Mesenchymal stem cell (in vitro differentiated cells and primary cell): ENCODE measurements at places on chromosomes 4 and X.

DNA sequence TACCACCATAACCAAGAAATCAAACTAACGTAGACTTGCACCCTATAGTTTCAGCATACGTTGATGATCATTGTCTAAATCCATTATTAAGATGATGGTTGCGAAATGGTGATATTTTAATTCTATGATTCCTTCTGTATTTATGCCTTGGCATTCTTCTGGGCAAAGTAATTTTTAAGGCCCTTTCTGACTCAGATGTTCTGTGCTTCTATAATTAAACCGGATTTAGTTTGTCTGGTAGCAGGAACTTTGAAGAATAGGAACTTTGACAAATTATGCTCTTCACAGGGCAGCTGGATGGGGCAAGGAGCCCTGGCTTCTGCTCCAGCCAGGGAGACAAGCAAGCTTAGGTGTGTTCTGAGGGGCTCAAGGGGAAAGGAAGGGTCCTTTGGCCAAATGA is 23.8 kb upstream of the PLAC1 start:
- no peak for DNase-seq

DNA sequence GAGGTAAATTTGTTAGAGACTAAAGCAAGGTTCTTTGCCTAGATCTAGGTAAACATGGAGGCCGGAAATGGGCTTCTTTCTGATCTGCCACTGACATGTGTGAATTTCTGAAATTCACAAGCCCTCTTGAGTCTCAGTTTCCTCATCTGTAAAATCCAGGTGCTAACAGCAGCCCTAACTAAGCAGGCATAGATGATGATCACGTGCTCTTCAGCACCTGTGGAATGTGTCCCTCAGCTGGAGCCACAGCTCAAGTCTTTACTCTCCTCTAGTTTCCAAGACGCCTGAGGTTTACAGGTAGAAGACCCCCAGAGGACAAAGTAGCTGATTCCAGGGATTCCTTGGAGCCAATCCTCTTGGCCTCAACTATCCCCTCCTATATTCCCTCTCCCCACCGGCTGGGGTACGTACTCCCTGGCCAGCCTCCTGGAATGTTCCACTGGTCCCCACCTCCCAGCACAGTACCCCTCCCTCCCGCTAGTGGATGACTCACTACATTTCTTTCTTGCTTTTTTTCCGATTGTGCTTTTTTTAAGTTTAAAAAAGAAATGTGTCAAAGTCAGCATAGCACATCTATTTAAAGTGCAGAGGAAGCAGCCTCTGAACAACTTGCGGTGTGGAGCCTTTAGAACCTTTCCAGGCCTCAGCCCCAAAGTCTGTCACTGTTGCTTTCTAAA is 98.4 kb downstream of the PHKA2 start:
- peak; percentile 32 for DNase-seq

DNA sequence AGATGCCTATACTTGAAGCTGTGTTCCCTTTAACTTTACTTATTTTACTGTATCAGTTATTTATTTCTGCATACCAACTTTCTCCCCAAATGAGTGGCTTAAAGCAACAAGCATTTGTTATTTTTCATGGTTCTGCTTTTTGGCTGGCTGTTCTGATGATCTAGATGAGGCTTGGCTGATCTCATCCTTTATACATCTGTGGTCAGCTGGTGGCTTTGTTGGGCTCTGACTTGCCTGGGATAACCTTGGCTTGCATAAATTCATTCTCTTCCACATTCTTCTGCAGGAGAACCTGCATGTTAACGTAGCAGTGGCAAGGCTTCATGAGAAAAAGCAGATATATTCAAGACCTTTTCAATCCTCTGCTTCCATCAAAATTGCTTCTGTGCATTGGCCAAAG is 1317.6 kb downstream of the ADGRL3 start:
- DNase-seq = no peak

- no peak for DNase-seq
Measured at GRCh38 chrX:66017659-66018170, 22.2 kb downstream of the VSIG4 start.

DNA sequence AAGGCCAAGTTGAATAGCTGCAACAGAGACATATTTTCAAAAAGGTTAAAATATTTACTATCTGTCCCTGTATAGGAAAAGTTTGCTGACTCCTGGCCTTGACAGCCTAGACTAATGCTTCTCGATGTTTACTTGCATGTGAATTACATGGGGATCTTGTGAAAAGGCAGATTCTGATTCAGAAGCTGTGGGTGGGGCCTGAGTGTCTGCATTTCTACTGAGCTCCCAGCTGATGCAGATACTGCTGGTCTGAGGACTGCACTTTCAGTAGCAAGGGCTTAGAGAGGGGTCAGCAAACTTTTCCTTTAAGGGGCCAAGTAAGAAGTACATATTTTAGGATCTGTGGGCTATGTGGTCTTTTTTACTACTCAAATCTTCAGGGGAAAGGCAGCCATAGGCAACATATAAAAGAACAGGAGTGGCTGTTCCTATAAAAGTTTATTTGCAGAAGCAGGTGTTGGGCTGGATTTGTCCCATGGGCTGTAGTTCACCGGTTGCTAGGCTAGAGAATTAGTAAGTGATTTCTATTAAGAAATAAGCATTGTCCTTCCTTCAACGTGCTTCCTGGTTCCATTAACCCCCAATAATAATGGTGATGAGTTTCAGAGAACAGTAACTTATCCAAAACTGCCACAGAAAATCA is 97.2 kb upstream of the PDE5A start:
- peak; percentile 36 for DNase-seq

GRCh38 chr4:66014146-66014765 is 344.0 kb upstream of the EPHA5 start:
- DNase-seq = no peak

- DNase-seq = no peak
Measured at GRCh38 chrX:39774774-39775328, 322.9 kb downstream of the BCOR start.

DNA sequence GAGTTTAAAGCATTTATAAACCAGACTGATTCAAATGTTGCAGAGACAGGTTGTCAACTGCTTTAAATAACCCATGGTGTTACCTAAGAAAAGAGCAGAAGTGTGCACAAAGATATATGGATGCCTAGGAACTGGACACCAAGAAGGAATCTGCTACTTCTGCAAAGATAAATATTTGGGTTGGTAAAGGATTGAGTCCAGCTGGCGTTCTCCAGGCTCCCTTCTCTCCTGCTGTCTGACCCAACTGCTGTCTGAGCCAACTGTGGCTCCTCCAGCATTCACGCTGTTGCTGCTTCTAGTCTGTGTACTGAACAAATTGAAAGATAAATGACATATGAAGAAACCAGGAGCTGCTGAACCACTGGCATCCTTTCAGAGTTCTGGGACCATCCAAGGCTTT is 1167.8 kb upstream of the PRKX start:
- peak; percentile 54 for DNase-seq

- no peak for DNase-seq
Measured at GRCh38 chr4:306551-306961, 1.3 kb upstream of the ZNF732 start.

DNA sequence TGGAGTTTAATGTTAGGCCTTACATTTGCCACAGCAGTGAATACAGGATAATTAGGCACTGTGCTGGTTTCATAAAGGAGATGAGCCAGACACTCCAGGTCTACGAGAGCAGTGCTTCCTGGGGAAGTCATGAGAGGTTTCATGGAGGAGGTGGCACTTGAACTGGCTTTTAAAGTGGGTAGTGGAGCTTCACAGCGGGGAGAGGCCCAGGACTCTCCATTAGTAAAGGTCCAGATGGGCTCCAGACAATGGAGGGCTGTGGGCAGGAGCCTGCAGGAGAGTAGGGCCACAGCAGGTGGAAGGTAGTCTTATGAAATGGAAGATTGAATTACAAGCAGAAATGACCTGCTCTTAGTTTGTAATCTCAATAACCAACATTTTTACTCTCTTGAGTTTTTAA is 29.0 kb downstream of the CLDN22 start:
- no peak for DNase-seq

GRCh38 chr4:109290918-109291317 is 11.5 kb downstream of the COL25A1 start:
- no peak for DNase-seq

DNA sequence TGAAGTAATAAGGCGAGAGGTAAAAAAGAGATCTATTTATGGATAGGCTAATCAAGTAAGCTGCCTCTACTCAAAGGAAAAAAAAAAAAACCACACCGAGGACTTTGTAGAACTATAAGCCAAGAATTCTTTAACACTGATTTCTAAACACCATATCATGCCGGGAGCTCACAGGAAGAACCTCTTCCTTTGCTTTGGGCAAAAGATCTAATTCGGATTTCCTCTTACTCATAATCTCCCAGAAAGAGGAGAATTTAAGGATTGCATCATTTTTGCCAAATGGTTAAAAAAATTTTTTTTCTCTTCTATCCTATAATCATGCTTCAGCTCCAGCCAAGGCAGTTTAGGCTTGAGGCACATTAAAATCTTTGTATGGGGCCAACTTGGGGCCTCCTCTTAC is 95.5 kb downstream of the ZNF827 start:
- no peak for DNase-seq

- DNase-seq = no peak
Measured at GRCh38 chr4:187767158-187767557, 228.4 kb upstream of the ZFP42 start.

GRCh38 chr4:123874063-123874462 is 477.5 kb downstream of the SPRY1 start:
- DNase-seq = no peak

DNA sequence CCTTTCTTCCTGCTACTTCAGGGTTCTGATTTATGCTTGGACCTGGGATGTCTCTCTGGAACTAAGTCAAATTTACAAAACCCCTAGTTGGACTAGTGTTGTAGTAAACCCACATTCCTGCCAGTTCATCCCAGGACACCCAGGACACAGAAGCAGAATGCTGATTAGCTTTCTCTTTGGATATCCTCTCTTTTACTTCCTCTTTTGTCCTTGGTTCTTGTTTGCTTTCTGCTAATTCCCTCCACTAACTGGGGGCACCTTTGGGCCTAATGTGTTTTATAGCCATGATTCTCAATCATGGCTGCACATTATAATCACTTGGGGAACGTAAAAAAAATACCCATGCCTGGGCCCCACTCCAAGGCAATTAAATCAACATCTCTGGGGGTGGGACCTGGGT is 42.5 kb downstream of the LANCL3 start:
- DNase-seq = no peak

GRCh38 chrX:83509254-83509801 is 1.2 kb downstream of the POU3F4 start:
- no peak for DNase-seq

DNA sequence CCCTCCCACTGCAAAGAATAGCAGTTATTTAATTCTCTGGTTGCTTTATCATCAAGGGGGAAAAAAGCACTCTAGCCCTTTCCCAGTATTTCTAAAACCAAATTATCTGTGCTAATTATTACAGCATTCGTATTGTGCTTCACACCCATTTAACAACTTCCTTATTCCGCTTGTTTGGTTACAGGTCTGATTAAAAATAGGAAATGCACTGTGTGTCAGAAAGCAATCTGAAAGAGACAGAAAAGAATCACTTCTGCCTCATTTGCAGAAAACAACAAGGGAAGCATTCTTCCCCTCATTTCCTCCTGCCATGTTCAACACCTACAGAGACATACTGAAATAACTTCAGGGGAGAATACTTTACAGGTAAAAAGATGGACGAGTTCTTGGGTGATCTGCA is 114.9 kb upstream of the MAP3K15 start:
- no peak for DNase-seq

- DNase-seq = no peak
Measured at GRCh38 chr4:102501447-102501696, 213 bp downstream of the NFKB1 start.

- DNase-seq = no peak
Measured at GRCh38 chr4:139773560-139774318, 108.1 kb downstream of the MGST2 start.

DNA sequence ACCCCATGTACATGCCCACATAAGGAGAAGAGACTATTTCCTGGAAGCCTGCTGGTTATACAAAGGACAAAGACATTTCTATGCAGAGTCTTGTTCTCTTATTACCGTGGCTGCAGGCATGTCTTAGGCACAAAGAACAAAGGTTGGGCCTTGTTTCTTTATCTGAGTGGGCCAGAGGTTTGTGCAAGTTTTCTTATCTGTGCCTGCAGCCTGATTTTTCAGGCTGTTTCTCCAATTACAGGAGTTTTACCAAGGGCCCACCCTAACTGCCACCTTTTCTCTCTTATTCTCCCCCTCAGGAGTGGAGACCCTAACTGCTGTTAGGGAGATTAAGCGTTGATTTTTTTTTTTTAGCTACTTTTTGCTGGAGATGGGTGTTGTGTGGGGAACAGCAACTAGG is 3.5 kb downstream of the TENT5D start:
- no peak for DNase-seq

GRCh38 chr4:80956421-80956820 is 74.1 kb upstream of the BMP3 start:
- DNase-seq = no peak

DNA sequence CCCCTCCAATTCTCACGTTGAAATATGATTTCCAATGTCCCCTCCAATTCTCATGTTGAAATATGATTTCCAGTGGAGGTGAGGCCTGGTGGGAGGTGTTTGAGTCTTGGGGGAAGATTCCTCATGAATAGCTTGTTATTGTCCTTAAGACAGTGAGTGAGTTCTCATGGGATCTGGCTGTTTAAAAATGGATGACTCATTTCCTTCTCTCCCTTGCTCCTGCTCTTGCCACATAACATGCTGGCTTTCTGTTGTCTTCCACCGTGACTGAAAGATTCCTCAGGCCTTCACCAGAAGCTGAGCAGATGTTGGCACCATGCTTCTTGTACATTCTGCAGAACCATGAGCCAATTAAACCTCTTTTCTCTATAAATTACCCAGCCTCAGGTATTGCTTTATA is 346.8 kb upstream of the TECRL start:
- DNase-seq = peak; percentile 67

DNA sequence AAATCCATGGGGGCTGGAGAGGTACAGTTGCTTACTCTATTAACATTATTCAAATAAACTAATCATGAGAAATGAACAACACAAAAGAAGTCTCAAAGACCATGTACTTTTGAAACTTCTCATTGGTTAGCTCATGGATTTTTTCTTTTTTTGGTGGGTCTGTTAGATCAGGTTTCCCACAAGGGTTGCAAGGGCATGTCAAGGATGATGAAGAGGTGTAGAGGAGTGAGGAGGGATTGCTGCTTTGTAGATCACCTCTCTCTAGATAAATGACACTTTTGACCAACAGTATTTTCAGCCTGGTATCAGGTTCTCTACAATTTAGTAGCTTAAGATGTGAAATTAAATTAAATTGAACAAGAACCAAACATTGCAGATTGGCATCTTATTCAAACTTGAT is 417.9 kb upstream of the AGA start:
- no peak for DNase-seq

- DNase-seq = no peak
Measured at GRCh38 chr4:87209182-87209581, 11.2 kb downstream of the KLHL8 start.

GRCh38 chr4:1209821-1210220 is 37.4 kb upstream of the SPON2 start:
- peak; percentile 94 for DNase-seq
